ENCODE measurements at places on chromosomes 2 and 18.

GRCh38 chr2:188979187-188980114 is 5.3 kb downstream of the COL3A1 start:
- DNase-seq: no peak

- no peak for DNase-seq
These were observed 229.0 kb upstream of the ZNF804A start for GRCh38 chr2:184369307-184369706.

GRCh38 chr2:64858541-64859311 is 130.5 kb upstream of the SLC1A4 start:
- no peak for DNase-seq

DNA sequence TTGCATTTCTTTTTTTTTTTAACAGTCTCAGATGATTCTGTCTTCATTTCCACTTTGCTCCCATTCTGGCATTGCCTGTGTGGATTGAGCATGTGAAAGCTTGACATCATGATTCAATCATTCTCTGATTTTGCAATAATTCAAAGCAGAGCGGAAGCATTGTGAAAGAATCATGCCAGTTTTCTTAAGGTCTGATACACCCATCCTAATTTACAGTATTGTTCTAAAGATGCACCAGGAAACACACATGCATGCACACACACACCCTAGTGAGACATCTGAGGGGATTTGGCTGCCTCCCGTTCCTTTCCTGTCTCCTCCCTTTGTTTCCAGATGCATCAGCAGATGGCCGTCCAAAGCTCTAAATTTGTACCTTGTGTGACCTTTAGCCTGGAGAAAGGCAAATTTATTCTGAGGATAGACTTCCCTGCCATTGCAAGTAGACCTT is 97.3 kb downstream of the FMNL2 start:
- peak; percentile 96 for DNase-seq

- no peak for DNase-seq
These were observed 58.3 kb upstream of the UPP2 start for GRCh38 chr2:158043181-158043948.

DNA sequence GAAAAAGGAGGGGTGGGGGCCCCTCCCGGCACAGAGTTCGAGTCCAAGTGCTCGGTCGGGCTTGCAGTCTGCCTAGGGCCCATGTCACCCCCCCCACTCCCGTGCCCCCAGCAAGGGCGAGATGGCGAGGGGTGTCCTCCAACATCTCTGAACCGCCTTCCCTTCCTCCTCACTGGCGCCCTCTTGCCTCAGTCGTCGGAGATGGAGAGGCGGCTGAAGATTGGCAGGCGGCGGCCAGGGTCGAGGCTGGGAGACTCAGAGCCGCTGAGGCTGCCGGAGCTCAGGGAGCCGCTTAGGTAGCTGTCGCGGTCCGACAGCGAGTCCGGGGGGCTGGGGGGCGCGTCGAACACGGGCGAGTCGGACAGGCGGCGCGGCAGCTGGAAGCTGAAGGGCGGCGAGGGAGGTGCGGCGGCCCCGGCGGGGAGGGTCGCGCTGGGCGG is 2.3 kb downstream of the ZFP36L2 start:
- DNase-seq: peak; percentile 61

- no peak for DNase-seq
These were observed 16.5 kb downstream of the CNRIP1 start for GRCh38 chr2:68303033-68303901.

GRCh38 chr2:6909431-6910385 is 7.5 kb upstream of the RNF144A start:
- no peak for DNase-seq

- DNase-seq: no peak
These were observed 152.9 kb downstream of the NCKAP5 start for GRCh38 chr2:133415210-133415876.

DNA sequence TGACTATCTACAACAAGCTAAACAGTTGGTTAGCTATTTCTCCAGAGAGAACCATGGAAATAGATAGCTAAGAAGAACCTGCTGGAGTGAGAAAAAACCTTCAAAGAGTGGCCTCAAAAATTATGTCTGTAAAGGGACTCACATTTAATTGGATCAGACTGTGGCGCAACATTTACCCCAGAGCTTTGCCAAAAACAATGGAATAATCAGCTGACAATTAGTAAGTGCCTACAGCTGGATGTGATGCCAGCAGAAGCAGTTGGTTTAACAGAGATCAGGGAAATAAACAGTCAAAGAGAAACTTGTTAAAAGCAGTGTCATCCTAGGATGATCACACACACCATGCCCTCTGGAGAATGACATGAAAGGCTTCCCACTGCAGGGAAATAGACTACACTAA is 310.7 kb downstream of the CLIP4 start:
- peak; percentile 9 for DNase-seq

DNA sequence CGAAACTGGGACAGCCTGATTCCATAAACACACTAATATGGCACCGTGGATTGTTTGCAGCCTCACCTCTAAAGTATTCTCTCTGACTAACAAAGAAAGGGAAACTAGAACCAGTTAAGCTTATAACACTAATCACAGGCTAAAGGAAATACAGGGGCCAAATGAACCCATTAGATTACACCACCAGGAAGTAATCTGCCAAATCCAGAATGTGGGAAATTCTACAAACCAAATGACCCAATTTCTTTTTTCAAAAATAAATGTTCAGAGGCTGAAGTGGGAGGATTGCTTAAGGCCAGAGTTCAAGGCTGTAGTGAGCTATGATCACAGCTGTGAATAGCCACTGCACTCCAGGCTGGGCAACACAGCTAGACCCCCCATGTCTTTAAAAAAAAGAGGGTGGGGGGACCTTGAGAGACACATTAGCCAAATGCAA is 1.5 kb upstream of the MPPE1 start:
- peak; percentile 83 for DNase-seq

DNA sequence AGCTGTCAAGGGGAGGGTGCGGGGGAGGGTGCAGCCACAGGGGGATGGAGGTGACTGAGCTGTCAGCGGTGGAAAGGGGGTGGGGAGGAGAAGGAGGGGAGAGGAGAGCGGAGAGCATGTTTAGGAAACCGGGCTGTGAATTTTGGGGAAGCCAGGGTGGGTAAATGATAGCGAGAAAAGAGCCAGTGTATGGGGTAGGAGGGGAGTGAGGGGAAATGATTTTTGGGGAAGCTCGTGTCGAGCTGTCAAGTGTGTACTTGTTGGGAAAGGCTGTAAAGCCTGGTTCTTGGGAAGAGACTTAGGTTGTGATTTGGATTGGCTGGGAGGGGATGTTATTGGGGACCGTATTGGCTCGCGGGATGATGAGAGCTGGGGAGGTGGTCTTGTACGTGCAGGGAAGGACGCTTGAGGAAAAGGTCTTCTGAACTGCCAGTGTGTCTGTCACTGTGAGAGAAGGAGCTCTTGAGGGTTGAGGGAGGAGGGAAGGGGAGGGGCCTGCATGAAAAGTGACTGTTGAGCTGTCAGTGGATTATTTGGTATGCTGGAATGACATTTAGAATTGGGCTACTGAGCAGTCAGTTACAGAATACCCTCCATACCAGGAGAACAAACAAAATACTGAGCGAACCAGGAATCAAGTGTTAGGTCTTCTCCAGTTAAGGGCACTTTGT is 1.0 kb downstream of the UBR3 start:
- DNase-seq: peak; percentile 74

GRCh38 chr2:75751824-75752468 is 41.2 kb upstream of the GCFC2 start:
- no peak for DNase-seq

GRCh38 chr18:47775961-47776360 is 154.5 kb downstream of the SMAD2 start:
- no peak for DNase-seq

DNA sequence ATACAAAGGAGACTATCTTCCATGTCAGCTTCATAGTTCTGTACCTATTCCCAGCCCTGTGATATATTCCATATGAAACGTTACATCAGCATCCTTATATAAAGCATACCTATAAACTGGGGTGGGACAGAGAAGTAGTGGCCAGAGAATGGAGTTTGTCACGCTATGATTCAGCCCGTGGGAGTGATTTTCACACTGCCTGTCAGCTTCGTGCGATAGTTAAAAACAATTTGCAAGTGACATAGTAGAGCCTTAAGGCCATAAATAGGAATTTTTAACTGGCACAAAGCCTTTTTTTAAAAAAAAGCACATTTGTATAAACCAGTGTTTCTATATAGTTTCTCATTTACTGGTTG is 30.2 kb downstream of the PKP4 start:
- DNase-seq: peak; percentile 72

DNA sequence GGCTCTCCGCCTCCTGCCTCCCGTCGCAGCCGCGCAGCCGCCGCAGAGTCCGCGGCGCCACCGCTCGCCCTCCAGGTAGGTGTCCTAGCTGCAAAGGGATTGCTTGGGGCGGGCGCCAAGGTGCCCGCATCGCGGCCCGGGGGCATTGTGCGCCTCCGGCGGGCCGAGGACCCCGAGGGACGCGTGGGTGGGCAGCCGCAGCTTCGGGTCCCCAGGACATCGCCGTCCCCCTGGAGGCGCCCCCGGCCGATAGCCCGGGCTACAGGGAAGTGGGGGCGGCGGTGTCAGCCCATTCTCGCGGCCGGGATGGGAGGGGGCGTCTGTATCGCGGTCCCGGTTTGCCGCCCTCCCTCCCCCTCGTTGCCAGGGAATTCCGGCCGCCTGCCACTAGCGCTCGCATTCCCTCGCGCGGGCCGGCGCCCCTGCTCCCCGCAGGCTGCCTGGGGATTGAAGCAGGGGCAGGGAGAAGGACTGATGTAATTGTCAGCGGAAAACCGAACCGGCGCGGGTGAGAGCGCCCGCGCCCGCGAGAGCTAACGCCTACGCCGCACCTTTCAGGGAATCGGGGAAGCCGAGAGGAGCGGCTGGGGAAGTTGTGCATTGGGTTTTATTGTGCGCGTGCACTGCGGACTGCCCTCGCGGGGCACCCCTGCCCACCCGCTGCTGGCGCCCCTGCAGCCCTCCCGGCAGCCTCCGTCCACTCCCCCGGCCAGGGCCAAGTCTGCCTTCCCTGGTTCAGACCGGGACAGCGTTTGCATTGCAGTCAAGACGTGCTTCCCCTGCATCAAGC is 483 bp downstream of the OSBPL6 start:
- DNase-seq: peak; percentile 67

DNA sequence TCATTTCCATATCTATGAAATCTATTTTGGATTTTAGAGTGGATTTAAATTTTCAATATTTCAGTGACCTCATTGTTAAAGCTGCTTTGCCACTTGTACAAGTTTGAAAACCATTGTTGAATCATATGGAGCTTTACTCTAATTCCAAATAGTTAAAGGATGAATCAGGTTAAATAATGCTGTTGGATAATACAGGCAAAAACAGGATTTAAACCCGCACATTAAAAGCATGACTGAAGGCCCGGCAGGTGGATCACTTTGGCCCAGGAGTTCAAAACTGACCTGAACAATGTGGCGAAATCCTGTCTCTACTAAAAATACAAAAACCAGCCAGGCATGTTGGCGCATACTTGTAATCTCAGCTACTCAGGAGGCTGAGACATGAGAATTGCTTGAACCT is 68.3 kb downstream of the RIF1 start:
- peak; percentile 65 for DNase-seq

DNA sequence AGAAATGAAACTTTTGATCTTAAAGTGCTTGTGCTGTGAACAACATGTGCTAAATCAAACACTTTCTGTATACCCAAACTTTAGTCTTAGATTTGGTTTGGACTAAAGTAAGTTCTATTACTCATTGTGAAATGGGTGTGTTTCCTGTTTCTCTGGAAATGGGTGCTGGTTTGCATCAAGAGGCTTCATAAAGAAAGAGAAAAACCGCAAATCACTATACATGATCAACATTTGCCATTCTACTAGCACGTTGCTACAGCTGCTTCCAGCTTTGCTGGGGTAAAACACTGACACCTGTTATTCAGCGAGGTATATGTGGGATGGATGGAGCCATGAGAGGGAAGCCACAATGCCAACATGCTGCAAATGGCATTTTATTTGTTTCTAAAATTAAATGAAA is 547.0 kb upstream of the ACVR2A start:
- DNase-seq: no peak

DNA sequence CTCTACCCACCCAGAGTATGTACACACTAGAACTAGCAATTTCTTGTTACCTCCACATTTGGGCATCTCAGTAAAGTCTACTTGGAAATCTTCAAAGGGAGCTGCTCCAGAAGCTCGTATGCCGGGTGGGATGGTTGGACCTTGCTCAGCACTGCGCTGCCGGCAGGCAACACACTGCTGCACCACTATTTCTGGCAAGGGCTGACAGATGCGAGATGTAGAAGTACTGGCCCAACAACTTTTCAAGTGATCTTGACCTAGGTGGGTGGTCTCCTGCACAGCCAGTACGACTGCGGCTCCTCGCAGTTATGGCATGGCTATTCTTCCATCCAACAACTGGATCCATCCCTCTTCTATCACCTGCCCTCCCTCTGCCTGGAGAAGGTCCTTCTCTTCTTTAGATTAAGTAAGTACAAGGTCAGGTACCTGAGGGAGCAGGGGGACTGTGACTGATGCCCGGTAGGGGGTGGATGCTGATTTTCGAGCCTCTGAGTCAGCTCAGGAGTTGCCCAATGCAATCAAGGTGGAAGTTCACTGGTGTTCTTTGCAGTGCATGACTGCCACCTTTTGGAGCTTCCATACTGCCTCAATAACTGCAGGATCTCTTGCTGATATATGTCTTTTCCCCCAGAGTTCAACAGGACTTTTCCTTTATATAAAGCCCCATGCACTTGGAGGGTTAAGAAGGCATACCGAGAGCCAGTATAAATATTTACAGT is 100.4 kb upstream of the SLC1A4 start:
- peak; percentile 95 for DNase-seq

GRCh38 chr2:73877071-73877802 is 15.6 kb upstream of the ACTG2 start:
- DNase-seq: peak; percentile 66

DNA sequence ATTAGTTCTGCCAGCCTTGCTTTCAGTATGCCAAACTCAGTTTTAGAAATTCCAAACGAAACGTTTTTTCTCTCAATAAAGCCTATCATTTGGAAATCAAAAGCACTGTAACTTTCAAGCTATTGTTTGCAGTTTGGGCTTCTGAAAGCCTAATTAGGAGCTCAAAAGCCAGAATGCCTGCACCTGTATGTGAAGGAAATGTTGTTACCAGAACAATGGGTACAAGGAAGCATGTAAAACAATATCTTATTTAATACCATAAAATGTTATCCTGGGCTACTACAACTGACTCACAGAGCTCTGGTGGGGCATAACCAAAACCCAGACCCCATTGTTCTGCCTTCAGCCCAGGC is 12.6 kb upstream of the GULP1 start:
- DNase-seq: no peak

DNA sequence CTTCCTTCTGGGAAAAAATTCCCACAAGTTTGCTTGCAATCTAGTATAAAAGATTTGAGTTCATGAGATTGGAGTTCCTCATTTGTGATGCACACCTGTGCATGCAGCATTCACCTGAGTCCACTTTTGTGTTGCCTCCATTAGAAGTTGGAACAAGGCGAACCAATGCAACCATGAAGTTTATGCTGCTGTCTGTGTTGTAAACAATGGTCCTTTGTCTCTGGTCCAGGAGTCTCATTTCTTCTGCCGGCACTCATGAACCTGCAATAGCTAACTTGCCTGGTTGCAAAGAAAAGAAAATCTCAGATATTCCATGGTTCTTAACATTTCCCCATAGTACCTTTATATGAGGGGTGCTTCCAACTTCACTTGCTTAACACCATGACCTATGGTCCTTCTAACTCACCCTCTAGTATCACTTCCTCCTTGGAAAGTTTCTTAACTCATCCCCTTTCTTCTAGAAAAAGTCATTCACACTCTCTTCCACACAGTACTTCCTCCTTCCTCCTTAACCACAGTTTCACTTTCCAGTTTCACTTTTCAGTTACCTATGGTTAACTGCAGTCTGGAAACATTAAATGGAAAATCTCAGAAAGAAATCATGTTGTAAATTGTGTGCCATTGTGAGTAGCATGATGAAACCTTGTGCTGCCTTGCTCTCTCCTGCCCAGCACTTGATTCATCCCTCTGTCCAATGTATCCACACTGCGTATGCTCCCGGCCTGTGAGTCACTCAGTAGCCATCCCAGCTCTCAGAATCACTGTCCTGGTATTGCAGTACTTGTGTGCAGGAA is 128.8 kb upstream of the TRIB2 start:
- DNase-seq: peak; percentile 95
